Uterine smooth muscle cell (primary cell): ENCODE measurements at places on chromosomes 5 and 9. TPM values are rescaled to one million over a fixed set of nuclear protein-coding genes. Genes with fewer than 3 reads are reported as not detected.

The BTNL8 gene
- total RNA-seq = not detected in 2 replicates

The ELL2 gene
- 53.6 and 63.7 TPM in 2 replicates for total RNA-seq

The CIZ1 gene
- total RNA-seq = 25.3 and 25.5 TPM in 2 replicates

The TAF11L11 gene
- not detected in 2 replicates for total RNA-seq

The MYOZ3 gene
- 0.22 TPM in 1 of 2 replicates, not detected in the other for total RNA-seq

The PCDHB16 gene
- 0.12 and 0.33 TPM in 2 replicates for total RNA-seq

The TAF11L10 gene
- not detected in 2 replicates for total RNA-seq

The PCDHGB2 gene
- 1.2 and 1.7 TPM in 2 replicates for total RNA-seq

The TTC1 gene
- total RNA-seq = 45.9 and 51.5 TPM in 2 replicates

The PAEP gene
- not detected in 2 replicates for total RNA-seq

The PHF24 gene
- total RNA-seq = under 0.01 and 0.11 TPM in 2 replicates

The HMMR gene
- 28.1 and 99.1 TPM in 2 replicates for total RNA-seq

The IL5 gene
- total RNA-seq = not detected in 2 replicates

The PRSS3 gene
- 22.4 and 82.3 TPM in 2 replicates for total RNA-seq

The KIF12 gene
- not detected in 2 replicates for total RNA-seq

The SLC2A8 gene
- 9.4 and 11.4 TPM in 2 replicates for total RNA-seq

The GCNT4 gene
- total RNA-seq = 1.4 TPM in 2 replicates

The C9 gene
- total RNA-seq = 0.55 and 1.1 TPM in 2 replicates

The OR1J2 gene
- not detected in 2 replicates for total RNA-seq

The GFI1B gene
- not detected in 2 replicates for total RNA-seq

The ANKRD18B gene
- total RNA-seq = 2.3 and 6.7 TPM in 2 replicates
